LHCN-M2 (cell line): ENCODE measurements at places on chromosomes 4 and X. TPM values are rescaled to one million over a fixed set of nuclear protein-coding genes. Genes with fewer than 3 reads are reported as not detected.

- no peak for DNase-seq
Observed at GRCh38 chr4:145665773-145666172, 14.2 kb upstream of the C4orf51 start.

DNA sequence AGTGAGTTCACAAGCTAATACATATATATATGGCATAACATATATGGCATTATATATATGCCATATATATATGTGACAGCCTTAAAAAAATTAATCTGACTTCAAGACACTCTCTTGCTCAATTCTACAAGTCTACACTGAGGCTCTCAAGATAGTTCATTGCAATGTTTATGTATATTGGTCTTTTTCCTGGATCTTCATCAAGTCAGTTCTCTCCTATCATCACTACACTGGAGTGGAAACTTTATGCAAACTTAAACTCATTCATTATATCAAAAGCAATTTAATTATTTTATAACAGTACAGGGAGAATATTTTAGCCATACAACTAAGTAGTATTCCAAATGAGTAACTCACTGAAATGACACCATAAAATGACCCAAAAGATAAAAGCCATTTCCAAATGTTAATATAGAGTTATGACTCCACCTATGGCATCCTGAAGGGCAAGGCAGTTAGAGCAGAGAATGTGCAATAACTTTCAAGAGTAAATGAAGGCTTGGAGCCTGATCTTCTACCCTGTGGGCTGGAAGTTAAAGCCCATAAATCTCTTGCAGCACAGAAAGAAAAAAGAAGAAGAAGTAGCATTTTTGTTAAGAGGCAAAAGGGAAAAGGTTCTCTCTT lies 176.3 kb upstream of the SLIT2 start:
- no peak for DNase-seq

- DNase-seq = no peak
Observed at GRCh38 chrX:143058120-143058519, 32.4 kb downstream of the SPANXN4 start.

DNA sequence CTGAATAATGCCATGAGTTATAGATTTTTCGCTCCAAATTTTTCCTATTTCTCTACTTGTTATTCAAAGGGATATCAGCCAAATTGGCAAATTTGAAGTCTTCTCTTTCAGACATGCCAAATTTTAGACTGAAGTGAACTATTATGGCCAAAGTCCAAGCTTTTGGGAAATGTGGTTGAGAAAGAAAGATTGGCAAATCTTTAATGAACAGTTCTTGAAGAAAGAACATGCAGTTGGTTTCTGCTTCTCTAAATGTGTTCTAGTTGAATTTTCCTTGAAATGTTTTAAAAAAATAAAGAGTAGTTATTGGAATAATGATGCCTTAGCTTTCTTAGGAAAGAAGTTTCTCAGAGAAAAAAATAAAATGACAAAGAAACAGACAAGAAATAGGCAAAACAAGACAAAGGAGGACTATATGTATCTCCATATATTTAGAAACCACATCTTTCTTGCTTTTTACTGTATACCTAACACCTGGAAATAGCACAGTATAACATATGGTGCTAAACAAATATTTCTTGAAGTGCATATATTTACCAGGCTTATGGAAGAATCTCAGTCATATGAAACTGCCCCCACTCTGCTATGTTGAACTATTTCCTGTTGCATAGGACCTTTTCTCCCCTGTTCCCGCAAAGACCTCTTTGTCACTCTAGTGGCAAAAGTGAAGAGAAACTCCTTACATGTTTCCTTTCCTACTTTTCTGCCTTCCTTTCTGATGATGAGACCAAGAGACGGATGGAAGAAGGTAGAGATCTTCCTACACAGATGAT lies 250.0 kb downstream of the ARHGAP24 start:
- peak; percentile 43 for DNase-seq

DNA sequence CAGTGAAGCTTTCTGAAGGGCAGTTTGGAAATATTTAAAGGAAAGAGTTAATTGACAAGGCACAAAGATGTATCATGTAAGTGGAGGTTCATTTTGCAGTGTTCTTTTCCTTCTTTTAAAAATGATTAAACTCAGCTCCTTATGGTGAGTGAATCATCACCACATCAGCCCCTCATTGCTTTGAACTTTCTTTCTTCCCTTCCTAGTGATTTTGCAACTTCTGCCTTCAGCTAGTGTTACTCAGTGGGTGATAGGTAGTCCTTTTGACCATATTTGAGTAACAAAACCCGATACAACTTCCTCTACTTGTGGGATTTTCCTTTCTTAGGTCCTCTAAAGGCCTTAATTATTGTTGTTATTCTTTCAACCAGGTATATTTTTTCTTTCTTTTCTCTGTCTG lies 8.2 kb downstream of the ZCCHC4 start:
- peak; percentile 92 for DNase-seq

GRCh38 chr4:6892909-6893202 lies 16.8 kb upstream of the TBC1D14 start:
- no peak for DNase-seq

GRCh38 chr4:81528979-81529378 lies 57.3 kb upstream of the RASGEF1B start:
- no peak for DNase-seq

DNA sequence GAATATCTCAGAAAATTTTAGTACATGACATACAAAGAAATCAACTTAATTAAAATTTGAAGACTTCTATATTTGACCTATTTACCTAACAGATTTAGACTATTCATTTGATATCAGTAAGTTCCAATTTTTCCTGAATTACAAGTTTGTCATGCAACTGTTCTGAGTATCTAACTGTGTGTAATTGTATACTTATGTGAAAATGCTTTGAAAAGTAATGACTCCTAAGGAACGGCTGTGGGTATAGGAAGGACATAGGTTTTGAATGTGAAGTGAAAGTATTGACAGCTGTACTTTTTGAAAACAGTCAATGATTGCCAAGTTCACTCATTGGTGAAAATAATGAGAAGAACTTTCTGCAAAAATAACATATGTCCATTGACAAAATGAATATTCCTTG lies 2.9 kb downstream of the GRIA2 start:
- no peak for DNase-seq

- DNase-seq = no peak
Observed at GRCh38 chrX:39802354-39802753, 295.4 kb downstream of the BCOR start.

DNA sequence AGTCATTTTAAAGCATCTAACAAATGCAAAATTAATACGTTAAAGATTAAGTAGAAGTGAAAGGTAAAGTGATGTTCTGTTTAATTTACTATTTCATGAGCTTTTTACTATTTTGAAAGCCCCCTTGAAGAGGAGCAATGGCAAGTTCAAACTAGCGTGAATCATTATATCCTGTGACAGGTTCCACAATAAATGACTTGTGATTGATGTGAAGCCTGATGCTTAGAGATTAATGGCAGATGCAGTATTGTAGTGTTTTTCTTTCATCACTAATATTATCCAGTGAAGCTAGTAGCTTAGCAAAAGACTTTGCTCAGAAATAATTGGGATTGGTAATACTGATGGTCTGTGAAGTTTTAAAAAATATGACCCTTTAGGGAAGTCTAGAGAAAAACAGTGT lies 57.3 kb downstream of the STOX2 start:
- DNase-seq = no peak

- peak; percentile 51 for DNase-seq
Observed at GRCh38 chr4:83558680-83559079, 22.8 kb downstream of the GPAT3 start.

- no peak for DNase-seq
Observed at GRCh38 chr4:151522866-151523519, 114.0 kb downstream of the FHIP1A start.

DNA sequence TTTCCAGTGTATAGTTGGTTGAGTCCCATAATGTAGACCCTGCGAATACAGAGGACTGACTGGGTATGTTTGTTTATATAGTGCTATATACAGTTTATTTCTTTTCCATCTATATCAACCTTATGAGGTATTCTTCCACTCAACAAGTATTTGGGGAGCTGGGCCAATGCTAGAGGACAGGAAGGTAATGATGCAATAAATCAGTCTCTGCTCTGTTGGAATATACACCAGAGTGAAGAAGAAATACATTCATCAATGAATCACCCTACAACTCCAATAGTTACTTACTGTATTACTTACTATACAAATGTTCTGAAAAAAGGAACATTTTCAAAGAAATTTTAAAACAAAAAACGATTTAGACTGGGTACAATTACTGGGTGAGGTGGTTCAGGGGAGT lies 2.1 kb upstream of the ARSJ start:
- no peak for DNase-seq

DNA sequence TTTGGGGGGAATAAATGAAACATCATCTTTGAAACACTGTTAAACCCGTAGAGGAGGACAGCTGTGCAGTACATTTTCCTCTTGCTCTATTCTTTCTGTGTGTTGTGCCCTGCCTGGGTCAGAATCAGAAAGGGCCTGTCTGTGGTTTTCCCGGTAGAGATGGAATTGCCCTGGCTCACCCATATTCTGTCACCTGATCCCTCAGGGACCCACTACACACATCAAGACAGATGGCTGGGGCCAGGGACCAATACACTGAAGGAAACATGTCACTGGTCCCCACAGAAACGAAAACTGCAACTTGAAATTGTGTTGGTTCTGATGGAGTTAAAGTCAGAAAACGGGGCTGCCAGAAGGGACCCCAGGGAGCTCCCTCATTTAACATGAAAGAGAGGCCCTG lies 114.9 kb downstream of the ZNF827 start:
- no peak for DNase-seq

DNA sequence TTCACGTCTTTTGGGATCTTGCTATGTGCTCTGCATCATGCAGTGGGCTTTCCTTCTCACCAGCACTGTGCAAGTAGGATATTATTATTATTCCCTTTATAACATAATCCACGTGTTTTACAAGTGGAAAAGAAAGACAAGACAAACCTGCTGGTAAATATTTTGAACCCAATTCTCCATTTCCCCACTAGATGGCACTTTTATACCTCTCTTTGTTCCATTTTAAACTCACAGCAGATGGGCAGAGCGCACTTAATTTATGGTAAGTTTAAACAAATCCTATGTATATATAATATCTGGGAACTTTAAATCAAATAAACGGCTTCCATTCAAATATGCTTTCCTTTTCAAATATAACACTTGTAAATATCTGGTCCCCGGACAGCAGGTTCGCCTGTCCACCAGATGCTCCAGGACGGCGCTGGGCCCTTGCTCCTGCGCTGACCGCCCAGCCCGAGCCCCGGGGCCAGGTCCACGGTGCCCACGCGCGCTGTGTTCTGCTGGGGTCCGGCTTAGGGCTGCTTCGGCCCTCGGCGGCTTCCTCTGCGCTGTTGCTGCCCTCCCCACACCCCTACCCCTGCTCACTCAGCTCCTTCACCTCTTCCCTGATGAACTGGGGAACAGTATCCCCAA lies 31.1 kb downstream of the F11 start:
- DNase-seq = peak; percentile 51

The EVC2 gene
- 18.0 and 18.3 TPM in 2 replicates for total RNA-seq

The PCDH18 gene
- 13.4 and 16.6 TPM in 2 replicates for total RNA-seq

The SLBP gene
- 167 and 173 TPM in 2 replicates for total RNA-seq

The FAM241A gene
- total RNA-seq = 1.2 and 1.5 TPM in 2 replicates

The PCDH10 gene
- total RNA-seq = 1.0 and 1.3 TPM in 2 replicates

The MECP2 gene
- total RNA-seq = 23.8 and 23.9 TPM in 2 replicates

The WDR17 gene
- 0.11 and 0.26 TPM in 2 replicates for total RNA-seq
